NCI-H1092 (cell line): ENCODE measurements at places on chromosomes 5 and 9.

DNA sequence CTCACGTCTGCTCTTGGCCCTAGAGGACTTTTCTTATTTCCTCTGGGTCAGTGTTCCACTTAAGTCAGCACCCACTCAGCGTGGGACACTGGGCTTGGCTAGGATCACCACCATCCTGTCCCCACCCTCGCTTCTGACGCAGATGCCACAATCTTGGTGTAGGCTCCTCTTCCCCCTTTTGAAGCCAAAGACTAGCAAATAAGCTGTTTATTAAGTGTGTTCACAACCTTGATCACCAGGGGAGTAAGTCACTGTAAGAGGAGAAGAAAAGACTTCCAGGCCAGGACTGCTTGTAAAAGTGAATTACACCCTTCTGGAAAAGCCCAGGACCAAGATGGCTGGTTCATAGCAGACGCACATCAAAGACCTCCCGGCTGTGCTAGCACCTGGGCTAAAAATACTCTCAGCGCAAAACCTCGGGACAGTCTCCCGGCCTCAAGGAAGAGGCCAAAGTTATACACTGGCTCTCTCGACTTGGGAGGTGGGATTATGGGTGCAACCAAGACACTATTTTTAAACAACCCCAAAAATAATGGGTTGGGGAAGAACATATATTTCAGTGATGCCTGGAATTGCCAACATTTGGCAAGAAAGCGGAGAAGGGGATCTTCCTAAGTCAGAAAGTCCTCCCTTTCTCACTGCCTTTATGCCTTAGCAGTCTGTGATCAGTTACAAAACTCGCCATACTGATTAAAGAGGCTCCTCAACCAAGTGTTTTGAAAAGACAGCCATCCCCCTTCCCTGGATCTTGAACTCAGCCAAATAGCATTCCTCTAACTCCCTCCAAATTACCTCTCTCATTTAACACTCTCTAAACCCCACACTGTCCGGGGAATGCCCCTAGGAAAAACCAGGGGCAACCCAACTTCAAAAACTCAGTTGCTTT, 69.4 kb downstream of the RAPGEF1 start:
- no peak for DNase-seq

- no peak for DNase-seq
These were observed 60.9 kb upstream of the SLC2A8 start for GRCh38 chr9:127336086-127336485.

DNA sequence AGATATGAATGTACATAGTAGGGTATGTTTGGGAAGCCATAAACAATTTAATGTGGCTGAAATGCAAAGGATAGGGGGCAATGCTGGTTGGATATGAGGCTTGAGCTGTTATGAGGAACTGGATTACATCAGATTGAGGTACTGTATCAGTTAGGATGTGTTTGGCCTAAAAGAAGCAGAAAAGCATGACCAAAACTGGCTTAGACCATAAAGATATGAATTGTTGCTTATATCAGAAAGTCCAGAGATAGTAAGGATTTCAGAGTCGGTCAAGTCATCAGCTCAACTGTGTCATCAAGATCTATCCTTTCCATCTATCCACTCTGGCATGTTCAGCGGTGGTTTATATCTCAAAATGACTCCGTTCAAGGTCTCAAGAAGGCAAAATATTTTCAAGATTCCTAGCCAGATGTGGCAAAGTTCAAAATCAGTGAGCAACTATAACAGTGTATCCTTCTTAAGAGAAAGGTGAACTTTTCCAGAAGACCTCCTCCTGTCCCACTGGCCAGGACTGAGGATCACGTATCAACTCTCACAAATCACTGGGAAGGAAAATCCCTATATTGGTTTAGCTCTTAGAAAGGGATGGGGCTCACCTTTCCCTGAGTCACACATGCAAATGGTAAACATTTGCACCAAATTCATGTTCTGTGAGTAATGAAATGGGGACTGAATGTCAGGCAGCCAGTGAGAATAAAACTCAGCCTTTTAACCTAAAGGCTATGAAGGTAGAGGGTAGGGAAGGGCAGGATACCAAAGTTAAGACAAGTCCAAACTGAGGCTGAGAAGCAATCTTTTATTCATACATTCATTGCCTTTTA, 257.8 kb downstream of the TRIM32 start:
- no peak for DNase-seq

DNA sequence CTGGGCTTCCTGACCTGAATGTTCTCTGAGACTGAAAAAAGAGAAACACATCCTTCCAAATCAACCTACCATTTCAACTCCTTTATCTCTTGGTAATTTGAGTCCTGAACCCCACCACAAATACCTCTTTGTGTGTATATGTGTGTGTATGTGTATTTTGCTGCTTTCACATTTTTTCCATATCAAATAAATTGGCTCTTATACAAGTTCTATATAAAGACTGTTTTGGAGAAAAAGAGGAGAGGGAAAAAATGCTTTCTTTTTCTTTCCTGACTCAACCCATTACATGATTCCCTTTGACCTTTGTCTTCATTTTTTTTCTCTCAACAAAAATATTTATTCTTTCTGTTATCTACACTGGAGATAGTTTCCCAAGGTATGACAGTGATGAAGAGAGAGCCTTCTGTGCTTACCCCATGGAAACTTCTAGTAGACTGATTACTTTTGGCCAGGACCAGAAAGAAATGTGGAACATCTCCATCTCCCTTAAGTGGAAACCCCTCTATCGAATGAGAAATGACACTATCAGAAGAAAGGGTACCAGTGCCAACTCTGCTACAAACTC, 85.3 kb downstream of the PAPPA start:
- no peak for DNase-seq

DNA sequence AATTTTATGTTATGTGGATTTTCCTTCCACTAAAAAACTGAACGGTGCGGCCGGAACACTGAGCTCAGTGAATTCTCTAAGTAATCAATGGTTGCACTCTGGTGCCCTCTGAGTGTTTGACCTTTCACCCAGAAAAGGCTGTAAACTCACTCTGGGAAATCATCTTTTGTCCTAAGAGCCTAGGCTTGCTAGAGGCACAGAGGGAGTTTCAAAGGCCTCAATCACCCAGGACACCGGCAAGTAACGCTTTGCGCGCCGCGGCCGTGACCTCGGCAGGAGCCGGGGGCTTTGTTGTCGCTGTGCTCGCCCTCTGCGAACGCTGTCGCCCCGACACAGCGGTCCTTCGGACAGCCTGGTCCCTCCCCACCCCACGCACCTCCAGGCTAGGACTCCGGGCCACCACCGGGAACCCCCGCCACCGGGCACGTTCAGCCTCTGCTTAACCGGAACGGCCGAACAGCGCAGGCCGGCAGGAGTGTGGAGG, 703 bp downstream of the ISCA1 start:
- DNase-seq, result no peak
